ENCODE measurements at places on chromosomes 11 and 22. TPM values are rescaled to one million over a fixed set of nuclear protein-coding genes. Genes with fewer than 3 reads are reported as not detected.

GRCh38 chr11:57771365-57771764, 9.8 kb downstream of the CTNND1 start:
- DNase-seq, result no peak

Gene PRSS23
- total RNA-seq, result 104 TPM

Gene SH3BP1
- total RNA-seq, result 51.5 TPM

- DNase-seq, result no peak
Observed at GRCh38 chr11:65382804-65383368, 440 bp upstream of the SLC25A45 start.

DNA sequence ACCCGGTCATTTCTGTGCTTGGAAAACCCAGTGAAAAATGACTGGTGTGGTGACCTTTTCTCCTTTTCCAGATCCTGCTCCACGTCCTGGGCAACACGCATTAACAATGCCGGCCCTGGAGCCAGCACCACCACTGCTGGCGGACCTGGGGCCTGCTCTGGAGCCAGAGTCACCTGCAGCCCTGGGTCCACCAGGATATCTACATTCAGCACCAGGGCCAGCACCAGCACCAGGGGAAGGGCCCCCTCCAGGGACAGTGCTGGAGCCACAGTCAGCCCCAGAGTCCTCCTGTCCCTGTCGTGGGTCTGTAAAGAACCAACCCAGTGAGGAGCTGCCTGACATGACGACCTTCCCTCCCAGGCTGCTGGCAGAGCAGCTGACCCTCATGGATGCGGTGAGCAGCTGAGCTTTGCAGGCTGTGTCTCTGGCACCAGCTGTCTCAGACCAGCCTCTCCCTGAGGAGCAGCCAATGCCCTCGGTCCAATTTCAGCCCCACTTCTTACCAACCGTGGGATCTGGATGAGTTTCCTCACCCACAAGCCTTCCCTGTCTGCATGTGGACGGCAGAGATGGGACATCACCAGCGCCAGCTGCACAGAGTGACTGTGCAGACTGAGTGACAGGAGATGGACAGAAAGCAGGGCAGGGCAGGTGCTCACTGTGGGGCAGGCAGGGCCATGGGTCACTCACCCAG, 1.9 kb downstream of the RGL4 start:
- DNase-seq, result no peak

DNA sequence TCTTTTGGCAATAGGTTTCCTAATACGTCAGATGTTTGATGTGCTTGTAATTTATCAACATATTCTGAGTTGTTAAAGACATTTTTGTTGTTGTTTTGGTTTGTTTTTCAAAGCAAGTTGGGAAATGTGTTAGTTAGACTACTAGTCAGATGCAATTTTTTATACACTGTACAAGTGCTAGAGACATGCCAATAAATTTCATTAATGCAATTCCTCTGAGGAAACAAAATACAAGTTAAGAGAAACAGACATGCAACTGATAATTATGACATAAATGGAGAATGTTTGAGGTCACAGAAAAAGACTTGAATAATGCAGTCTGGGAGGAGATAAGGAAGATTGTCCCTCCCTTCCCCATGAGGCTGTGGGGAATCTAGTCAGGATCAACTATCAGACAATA, 5.9 kb downstream of the OR51T1 start:
- DNase-seq, result no peak

Gene OR5B21
- not detected for total RNA-seq

Gene ANKK1
- 1.4 TPM for total RNA-seq

DNA sequence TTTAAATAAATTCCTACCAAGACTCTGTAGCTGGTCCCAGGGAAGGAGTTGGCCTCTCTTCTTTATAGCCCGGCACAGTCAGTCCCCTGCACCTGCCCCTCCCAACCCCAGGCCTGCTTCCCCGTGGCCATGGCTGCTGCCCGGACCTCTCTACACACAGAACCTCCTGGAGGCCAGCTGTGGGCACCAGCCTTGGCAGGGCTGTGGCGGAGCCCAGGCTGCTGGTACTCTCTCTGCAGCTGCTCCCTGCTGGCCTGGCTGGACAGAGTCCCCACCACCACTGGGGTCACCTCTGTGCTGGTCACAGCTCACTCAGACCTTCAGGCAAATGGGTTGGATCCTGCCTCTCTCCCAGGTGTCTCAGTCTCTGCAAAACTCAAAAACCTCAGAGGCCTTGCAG, 69.3 kb downstream of the LRP5 start:
- no peak for DNase-seq
